ENCODE measurements at places on chromosomes 1 and 21.

- DNase-seq: no peak
Measured at GRCh38 chr1:10541286-10541685, 66.5 kb downstream of the PEX14 start.

DNA sequence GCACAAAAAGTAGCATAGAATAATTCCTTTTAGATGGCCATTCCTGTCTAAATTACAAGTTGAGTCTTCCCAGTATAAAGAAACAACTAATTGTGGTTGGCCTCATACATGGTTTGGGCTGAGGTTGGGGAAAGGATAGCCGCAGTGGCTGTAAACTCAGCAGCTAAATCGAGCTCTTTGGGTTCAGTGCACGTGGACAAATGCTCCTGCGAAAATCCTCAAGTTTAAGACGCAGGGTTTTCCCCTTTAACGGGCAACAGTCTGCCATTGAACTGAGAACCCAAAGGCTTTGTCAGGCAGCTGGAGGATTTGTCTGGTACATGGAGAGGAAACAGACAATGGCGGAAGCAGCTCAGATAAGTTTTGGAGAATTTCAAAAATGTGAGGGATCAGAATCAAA is 331.9 kb downstream of the TGFB2 start:
- DNase-seq: no peak

DNA sequence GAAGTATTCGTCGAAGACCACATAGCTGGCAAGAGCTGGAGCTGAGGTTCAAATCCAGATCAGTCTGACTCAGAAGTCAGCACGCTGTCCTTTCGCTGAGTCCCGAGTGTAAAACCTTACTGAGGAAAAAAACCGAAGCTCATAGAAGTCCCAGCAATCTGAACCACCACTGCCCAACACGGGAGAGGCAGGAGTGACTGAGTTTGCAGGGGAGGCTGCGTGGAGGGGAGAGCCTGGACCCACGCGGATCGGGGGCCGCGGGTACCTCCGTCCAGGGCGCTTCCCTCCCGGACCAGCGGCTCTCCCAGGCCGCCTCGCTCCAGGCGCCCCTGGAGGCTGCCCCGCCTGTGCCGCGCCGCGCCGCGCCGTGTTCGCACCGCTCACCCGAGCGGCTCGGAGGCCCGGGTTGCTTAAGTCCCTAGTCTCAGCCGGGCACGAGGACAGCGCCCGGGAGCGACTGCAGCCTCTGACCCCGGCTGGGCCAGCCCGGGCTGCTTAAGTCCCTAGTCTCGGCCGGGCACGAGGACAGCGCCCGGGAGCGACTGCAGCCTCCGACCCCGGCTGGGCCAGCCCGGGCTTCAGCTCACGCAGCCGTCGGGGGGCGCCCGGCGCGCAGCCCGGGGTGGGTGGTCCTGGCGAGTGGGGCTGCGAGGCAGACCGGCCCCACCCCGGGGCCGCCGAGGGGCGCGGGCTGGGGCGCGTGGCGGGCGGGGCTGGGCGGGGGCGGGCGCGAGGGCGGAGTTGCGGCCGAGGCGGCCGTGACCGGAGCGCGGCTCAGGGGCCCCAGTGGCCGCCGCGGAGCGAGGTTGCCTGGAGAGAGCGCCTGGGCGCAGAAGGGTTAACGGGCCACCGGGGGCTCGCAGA is at the start of gene ADAMTSL4:
Gene ADAMTSL4, plus strand, starts transcription at position 777 of the 864 bp plus-strand sequence. CDS start 2,881 bp downstream, outside the sequence.
- peak; percentile 65 for DNase-seq

GRCh38 chr1:17790383-17791054 is 35.4 kb downstream of the ACTL8 start:
- no peak for DNase-seq

DNA sequence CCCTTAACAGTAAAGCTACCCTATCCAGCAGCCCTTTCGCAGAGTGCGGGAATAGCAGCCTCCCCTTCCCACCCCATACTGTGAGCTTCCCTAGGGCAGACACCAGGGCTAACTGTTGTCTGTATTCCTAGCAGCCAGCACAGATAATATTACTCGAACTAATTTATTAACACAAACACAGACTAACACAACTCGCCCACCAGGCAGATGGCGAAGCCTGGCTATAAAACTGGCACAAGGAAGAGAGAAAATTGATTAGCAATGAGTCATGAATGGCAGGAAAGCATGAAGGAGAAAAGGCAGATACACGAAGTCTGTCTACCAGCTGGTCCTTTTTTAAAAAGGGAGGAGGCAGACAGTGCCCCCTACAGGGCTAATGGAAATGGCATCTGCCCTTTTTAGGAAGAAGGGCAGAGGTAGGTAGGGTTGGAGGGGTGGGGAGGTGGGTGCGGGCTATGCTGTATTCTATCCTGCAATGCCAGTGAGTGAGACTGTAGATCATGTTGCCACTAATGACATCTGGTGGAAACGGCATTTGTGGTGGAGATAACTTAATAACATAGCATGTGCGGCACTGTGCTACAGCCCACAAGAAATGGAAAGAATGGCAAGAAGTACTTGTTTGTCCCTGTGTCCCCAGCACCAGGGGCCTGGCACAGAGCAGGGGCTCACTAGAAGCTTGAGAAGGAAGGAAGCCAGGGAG is 30.6 kb upstream of the CTPS1 start:
- DNase-seq: peak; percentile 76

DNA sequence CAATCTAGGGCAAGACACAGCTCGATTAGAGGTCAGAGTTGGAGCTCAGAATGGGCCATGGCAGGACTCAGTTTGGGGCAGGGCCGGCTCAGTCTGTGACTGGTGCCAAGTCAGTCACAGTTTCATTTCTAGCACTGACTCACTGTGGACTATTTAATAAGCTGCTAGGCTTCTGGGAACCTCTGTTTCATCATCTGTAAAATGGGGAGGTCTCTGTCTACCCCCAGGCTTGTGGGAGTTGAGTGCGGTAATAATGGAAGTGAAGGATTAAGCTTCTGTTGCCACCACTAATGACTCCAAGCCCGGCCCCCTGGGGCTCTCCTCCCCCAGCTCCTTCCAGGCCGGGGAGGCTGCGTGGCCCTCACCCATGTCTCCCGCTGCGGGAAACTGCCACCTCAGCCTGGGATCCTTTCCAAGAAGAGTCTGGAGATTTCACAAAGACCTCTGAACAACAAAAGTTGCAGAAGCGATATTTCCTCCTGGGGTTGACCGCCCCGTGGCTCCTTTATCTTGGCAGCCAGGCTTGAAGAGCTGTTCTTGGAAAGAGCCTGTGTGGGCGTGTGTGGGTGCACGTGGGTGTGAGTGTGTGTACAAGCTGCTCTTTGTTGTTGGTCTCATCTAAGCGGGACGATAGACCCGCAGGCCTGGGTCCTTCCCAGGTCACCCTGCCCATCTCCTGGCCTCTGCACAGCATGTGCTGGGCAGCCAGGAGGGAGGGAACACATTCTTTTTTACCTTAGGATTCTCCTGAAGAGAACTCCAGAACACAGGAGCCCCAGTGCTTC is 29.1 kb downstream of the KNCN start:
- peak; percentile 67 for DNase-seq

DNA sequence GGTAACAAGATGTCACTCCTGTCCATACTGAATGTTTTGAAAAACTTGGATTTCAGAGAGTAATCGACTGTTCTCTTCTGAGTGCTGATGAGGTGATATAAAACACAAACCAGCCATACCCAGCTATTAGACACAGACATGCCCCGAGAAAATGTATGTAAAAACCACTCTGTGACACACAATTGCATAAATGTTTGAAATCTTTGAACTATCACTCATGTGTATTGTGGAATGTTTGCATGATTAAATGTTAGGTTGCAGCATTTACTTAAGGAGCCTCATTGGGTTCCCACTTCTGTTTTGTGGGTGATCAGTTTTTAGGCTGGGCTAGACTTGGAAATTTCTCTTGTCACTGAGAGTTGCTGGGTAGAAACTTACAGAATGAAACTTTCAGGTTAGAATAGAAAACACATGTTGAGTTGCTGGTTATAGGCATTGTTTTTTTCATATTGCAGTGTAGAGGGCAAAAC is 270.4 kb upstream of the B3GALT2 start:
- DNase-seq: no peak

GRCh38 chr1:210288116-210288515 is 40.6 kb upstream of the HHAT start:
- DNase-seq: no peak

DNA sequence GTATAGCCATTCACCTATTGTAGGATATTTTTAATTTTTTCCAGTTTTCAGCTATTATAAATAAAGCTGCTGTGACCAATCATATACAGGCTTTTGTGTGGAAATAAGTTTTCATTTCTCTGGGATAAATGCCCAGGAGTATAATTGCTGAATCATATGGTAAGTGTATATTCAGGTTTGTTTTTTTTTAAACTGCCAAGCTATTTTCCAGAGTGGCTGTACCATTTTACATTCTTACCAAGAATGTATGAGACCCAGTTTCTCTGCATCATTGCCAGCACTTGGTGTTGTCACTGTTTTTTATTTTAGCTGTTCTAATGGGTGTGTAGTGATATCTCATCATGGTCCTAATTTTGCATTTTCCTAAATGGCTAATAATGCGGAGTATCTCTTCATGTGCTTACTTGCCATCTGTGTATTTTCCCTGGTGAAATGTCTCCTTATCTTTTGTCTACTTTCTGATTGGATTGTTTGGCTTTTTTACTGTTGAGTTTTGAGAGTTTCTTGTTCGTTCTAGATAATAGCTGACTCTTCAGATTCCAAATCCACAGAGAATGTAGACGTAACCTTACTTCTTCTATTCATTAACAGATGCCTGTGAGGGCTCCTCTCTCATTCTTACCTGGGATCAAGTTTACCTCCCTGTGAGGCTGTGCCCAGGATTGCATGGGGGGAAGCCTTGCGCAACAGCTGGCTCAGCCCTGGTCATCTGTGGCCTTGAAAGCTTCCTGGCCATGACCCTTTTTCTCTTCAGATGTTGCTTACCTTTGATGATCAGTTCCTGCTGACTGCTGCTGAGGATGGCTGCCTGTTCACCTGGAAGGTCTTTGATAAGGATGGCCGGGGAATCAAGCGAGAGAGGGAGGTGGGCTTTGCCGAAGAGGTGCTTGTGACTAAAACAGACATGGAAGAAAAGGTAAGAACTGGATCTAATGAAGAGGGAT is 42.6 kb downstream of the CFAP57 start:
- DNase-seq: no peak

GRCh38 chr1:224736619-224737352 is 120.7 kb downstream of the CNIH3 start:
- DNase-seq: no peak

DNA sequence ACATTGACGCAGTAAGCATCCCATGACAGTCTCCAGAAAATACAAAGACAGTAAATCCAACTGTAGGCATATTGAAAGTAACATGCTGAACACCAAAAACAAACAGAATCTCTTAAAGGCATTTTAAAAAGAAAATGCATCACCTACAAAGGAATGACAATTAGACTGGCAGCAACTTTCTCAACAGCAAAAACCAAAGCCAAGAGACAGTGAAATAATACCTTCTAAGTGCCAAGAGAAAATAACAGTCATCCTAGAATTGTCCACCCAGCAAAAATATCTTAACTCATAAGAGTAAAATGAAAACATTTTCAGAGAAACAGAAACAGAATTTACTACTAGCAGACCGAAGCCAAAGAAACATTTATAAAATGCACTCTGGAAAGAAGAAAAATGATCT is 20.0 kb downstream of the CCDC185 start:
- DNase-seq: no peak

DNA sequence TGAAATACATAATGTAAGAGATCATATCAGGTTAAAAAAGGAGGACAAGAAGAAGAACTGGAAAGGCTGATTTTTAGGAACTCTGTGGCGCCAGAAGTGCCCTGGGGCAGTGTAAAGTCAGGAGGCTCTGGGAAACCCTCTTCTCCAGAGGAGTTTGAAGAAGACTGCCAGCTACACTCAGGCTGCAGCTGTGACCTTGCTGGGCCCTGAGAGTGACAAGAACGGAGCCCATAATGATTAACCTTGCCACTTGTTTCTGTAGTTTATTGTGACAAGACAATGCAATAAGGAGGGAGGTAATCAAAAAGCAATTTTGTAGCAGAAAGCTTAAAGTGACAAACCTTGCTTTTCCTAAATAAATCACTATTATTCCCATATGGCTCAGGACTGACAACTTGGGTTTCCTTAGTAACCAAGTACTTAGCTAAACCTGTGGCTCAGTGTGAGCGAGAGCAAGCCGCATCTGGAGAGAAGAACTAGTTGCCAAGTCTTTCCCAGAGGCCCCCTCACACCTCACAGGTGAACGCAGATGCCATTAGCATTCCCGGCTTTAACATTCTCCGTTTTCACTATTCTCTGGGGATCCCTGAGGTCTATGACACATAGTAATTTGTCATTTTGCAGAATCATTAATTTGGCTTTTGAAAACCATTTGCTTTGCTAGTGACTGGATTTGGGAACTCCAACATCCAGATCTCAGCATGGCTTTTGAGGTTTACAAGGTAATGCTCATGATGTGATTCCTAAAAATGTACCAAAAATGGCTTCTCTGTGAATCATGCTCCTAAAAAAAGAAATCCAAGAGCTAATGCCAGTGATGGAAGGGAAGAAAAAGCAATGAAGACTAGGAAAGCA is 115.9 kb downstream of the OMA1 start:
- DNase-seq: no peak

DNA sequence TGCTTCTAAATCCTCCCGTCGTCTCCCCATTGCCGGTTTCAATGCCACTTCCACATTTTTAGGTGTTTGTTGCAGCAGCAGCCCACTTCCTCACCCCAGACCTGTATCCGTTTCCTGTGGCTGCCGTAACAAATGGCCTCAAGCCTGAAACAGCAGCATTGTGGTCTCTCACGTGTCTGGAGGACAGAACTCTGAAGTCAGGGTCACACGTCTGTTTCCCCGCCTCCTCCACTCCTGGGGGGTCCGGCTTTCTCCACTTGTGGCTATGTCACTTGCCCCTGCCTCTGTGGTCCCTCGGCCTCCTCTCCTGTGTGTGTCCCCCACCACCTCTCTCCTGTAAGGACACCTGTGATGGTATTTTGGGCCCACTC is 21.8 kb downstream of the TRPM2 start:
- DNase-seq: no peak

GRCh38 chr1:248858096-248858890 is 592 bp downstream of the ZNF692 start:
- DNase-seq: no peak

GRCh38 chr1:46757956-46758528 is 39.1 kb upstream of the EFCAB14 start:
- no peak for DNase-seq

DNA sequence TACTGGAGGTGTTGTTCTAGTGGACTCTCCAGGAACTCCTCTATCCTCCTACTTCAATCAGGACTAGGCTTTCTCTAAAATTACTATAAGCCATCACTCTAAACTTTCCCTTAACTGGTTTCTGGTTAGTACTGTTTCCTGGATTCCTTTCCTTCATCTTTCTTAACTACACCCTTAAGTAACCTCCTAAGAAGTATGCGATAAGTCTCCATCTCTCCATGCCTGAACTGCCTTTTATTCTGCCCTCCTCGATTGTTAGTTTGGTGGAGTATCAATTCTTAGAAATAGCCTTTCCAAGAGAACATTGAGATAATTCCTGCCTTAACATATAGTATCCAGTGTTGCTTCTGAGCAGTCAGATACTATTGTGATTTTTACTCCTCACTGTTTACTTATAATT is 162.9 kb upstream of the PDE4B start:
- DNase-seq: no peak

DNA sequence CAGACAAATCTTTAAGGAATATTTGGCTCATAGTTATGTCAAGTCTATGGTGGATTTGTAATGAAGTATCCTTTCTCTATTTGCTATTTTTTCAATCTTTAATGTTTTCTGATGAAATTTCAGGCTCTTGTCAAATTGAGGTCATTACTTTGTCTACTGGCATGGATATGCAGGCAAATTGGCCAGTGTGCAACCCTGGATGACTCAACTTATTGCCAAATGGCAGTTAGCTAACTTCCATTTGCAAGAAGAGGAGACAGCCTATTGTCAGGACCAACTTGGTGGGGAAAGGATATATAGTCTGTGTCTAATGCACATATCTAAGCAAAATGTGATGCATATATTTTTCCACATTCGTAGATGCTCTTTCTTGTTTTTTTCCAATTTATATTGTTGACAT is 530.5 kb downstream of the PTBP2 start:
- no peak for DNase-seq
